T-helper 17 cell (primary cell): ENCODE measurements at places on chromosomes 12 and 14.

GRCh38 chr12:49696723-49697122 lies 10.5 kb downstream of the FMNL3 start:
- no peak for DNase-seq

GRCh38 chr14:21072031-21072473 lies 1.9 kb downstream of the ARHGEF40 start:
- no peak for DNase-seq

- DNase-seq = no peak
These were observed 7.7 kb upstream of the IFNG-AS1 start for GRCh38 chr12:67981287-67982162.

- DNase-seq = no peak
These were observed 194.0 kb downstream of the ZFP36L1 start for GRCh38 chr14:68598621-68599447.

- no peak for DNase-seq
These were observed 76.3 kb downstream of the CDK17 start for GRCh38 chr12:96323906-96324305.

- DNase-seq = no peak
These were observed 691.4 kb upstream of the TBX3 start for GRCh38 chr12:115375186-115375991.

- DNase-seq = no peak
These were observed 148.2 kb downstream of the TMEM30B start for GRCh38 chr14:61132894-61133293.

- DNase-seq = no peak
These were observed 10.6 kb upstream of the ACOT1 start for GRCh38 chr14:73526036-73526984.

DNA sequence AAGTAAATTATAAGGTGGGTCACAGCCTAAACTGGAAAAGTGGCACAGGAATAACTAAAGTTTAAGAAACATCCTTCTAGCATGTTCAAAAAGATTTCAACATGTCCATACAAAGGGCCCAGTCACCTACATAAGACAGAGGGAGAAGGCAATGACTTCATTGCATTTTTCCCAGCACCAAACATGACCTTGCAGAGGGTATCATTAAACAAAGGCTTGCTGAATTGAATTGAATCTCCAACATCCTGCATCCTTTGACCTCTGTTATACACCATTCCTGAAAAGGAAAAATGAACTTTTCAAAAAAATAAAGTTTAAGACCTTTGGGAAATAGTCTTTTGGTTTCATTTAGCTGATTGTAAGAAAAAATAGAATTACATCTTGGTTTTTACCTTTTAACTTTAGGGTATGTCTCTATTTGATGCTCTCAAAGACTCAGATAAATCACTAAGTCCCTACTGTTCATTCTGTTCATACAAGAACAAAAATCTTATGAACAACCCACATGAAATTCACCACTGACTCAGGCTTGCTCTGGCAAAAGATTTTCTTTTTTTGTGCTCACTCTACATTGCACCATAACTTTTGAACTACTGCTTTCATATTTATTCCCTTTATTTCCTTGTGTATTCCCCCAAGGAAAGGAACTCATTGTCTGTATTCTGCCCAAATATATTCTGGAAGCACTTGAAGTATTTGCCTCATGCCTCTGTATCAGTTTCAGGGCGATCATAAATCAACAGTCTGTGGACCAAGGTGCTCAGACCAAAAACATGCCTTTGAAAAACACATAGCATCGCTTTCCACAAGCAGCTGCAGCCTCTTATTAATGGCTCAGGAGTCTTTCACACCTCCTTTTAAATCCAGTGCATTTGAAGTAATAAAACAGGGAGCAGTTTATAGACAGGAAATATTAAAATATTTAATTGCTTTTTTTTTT lies 121.7 kb downstream of the DUSP6 start:
- no peak for DNase-seq

- DNase-seq = no peak
These were observed 3.4 kb downstream of the SLC22A17 start for GRCh38 chr14:23349156-23349845.

DNA sequence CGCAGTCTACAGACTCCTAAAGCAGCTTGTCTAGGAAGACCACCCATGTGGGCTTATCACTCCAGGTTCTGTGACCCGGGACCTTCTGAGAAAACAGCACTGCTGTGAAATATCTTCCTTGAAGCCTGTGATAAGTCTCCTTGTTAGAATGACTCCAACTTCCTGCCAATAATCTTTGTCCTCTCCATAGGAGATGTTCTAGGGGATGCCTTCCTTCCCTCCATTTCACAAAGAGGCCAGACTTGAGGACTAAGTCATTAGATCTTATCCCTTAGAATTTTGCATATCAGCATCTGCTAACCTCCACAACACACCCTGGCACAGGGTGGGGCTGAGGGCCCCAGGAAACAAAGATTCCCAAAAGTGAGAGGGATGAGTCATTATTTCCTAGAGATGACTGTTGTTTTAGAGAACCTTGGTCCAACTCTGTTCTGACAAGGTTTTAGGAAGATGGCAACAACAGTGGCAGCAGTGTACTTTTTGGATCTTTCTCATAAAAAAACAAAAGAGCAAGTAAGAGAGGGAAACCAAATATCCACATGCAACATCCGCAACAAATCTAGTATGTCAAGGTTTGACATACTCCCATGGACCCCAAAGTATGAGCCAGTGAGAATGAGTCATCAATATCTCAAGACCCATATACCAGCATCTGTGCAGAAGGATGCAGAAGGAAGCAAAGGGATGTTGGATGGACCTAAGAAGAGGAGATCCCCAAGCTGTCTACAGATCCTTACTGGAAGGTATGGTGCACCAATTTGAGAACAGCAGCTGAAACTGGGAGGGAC lies 6.0 kb downstream of the LTB4R start:
- no peak for DNase-seq

DNA sequence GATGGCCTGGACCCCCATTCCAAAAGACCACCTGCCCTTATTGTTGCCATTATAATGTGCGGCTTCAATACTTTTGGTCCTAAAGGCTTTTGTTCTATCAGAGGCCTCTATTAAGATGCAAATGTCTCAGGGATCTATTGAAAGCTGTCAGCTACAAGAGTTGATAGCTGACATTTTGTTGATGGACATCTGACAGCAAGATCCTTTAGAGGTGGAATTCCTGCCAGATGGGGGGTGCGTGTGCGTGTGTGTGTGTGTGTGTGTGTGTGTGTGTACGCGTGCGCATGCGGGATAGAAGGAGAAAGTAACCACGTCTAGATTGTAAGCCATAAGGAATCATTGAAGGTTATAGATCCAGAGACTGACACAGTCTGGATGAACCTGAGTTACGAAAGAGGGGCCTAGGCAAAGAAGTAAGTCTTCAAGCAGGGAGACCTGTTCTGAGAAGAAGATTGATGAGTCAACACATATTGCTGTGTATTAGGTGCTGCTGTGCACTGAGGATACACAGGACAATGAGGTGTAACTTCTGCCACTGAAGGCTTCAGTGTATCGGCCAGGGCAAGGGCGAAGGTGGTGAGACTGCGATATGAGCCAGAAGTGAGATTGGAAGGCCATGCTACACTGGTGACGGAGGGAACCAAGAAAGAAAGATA lies 89.2 kb downstream of the PRMT8 start:
- no peak for DNase-seq

GRCh38 chr14:65382586-65382985 lies 29.9 kb upstream of the FUT8 start:
- no peak for DNase-seq
